ENCODE measurements at places on chromosomes 12 and 14. TPM values are rescaled to one million over a fixed set of nuclear protein-coding genes. Genes with fewer than 3 reads are reported as not detected.

DNA sequence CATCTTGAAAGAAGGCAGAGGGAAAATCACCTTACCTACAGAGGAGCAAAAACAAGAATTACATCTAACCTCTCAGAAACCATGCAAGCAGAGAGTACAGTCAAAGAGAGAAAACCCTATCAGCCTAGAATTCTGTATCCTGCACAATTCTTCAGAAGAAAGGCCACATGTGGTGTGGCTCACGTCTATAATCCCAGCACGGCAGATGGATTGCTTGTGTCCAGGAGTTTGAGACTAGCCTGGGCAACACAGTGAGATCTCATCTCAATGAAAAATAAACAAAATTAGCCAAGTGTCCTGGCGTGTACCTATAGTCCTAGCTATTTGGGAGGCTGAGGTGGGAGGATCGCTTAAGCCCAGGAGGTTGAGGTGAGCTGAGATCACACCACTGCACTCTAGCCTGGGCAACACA is 48.2 kb downstream of the ATF7 start:
- peaks cover 16% of the 10 kb centered on the region for H3K4me1 ChIP-seq
- H3K27me3 ChIP-seq, result no peaks in the 10 kb centered on the region
- DNase-seq, result no peak
- no peak overlapping the region for H3K27ac ChIP-seq
- H3K36me3 ChIP-seq, result peaks cover 7% of the 10 kb centered on the region
- no peak overlapping the region for H3K4me3 ChIP-seq

Gene LBHD2
- not detected for total RNA-seq

- DNase-seq, result no peak
- H3K36me3 ChIP-seq, result peaks cover 18% of the 10 kb centered on the region
- H3K4me3 ChIP-seq, result no peak overlapping the region
- H3K27me3 ChIP-seq, result no peaks in the 10 kb centered on the region
- H3K27ac ChIP-seq, result no peak overlapping the region
These were observed 40.9 kb upstream of the A2ML1 start for GRCh38 chr12:8781381-8782127.

- no peak for DNase-seq
- H3K4me1 ChIP-seq, result no peaks in the 10 kb centered on the region
- peaks cover 2% of the 10 kb centered on the region for H3K27me3 ChIP-seq
These were observed 879 bp downstream of the EDDM3A start for GRCh38 chr14:20746566-20746965.

DNA sequence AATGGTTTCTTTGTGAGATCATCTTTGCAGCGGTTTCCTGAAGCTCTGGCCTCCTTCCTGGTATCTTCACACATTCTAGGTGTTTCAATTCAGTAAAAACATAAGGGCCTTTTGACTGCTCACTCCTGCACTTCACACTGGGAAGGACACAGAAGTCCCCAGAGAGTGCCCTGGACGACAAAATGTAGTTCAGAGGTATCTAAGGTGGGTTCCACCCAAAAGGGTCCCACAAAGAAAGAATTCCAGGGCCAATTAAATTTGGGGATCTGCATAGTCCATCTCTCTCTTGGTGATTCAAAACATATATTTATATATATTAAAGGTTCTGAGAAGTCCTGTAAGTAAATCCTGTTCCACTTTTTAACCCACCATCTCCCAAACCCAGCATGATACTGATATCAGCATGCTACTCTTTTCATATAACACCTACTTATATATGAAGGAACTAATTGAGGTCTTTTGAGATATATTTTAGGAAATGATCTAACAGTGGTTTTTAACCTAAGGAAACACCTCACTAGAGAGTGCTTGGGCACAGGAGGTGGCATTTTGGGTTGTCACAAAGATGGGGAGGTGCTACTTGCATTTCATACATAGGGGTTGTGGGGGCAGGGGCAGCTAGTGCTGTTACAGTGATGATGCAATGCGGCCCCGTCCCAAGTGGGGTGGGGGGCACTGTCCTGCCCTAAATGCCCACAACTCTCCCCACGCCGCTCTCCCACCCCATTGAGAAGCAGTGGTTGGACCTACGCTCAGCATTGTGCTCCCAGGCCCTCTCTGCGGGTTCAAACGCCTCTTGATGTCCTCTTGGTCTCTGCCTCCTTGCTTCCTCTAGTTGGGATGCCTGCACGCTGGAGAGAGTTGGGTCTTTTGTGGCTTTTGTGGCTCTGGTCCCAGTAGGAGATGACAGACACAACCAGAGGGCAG is 109.4 kb downstream of the ARF6 start:
- H3K4me1 ChIP-seq, result peaks cover 61% of the 10 kb centered on the region
- no peaks in the 10 kb centered on the region for H3K36me3 ChIP-seq
- no peaks in the 10 kb centered on the region for H3K27me3 ChIP-seq
- peak overlapping the region; percentile 57 for H3K4me3 ChIP-seq

Gene REP15
- 1.3 TPM for total RNA-seq

GRCh38 chr14:88995437-88996198 is 171.2 kb downstream of the TTC8 start:
- peaks cover 3% of the 10 kb centered on the region for H3K4me1 ChIP-seq
- H3K27me3 ChIP-seq, result peaks cover 2% of the 10 kb centered on the region
- H3K27ac ChIP-seq, result no peak overlapping the region
- no peak overlapping the region for H3K4me3 ChIP-seq
- no peaks in the 10 kb centered on the region for H3K36me3 ChIP-seq
